Activated CD4-positive, alpha-beta T cell treated with anti-CD3 and anti-CD28 coated beads, Interleukin-2, amount 50 U/mL, for 24 hours (primary cell): ENCODE measurements at places on chromosomes 4 and X.

GRCh38 chr4:56409511-56410090 is 22.3 kb upstream of the AASDH start:
- no peak for DNase-seq

- no peak for DNase-seq
Observed at GRCh38 chr4:184313058-184313581, 95.4 kb upstream of the ENPP6 start.

DNA sequence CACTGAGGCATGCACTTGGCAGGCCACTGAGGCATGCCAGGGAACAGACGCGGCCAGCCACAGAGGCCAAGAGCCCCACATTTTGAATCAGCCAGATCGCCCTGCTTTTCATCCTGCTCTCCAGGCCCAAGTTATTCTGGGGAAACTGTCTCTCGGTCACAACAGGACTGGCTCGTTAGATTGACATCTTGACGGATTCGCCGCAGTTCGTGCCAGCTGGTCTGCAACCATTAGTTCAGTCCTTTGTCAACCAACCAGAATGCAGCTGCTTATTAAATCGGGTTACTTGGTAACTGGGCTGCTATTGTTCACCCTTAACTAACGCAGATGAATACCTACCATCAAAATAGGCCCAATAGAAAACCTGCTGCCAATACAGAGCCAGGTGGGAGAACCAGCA is 16.7 kb downstream of the CLDN34 start:
- no peak for DNase-seq

DNA sequence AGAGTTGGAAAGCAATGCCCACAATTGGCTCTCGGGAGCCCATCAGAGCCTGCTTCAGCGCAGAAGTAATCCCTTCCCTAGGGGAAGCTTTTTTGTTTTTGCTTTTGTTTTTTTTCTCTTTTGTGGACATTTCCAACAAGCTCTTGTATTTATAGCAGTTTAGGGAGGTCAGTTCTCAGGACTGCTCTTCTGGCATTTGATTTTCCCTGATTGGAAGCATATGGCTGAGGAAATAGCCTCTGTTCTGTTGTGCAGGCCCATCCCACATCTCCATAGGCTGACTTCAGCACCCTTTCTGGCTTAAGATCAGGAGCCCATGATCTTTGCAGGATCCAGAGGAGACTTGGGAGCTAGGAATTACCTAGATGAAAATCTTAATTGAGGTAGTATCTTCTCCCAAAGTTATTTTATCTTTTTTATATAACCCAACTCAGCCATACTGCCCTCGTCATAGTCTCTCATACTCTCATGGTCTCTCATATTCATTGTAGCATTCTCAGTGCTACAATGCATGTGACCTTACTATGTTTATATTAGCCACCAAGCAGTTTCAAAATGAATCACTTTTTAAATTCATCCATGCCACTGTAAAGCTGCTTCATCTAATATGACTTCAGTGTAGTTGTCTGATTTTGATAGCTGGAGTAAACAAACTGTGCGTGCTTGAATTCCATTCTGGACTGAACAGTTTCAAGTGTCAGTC is 16.7 kb downstream of the PAGE4 start:
- DNase-seq: no peak

GRCh38 chr4:131613824-131614216 is 1535.3 kb upstream of the PCDH10 start:
- no peak for DNase-seq

- DNase-seq: no peak
Observed at GRCh38 chrX:139094671-139095592, 383.4 kb upstream of the FGF13 start.

- no peak for DNase-seq
Observed at GRCh38 chr4:186226521-186227189, 652 bp upstream of the KLKB1 start.

DNA sequence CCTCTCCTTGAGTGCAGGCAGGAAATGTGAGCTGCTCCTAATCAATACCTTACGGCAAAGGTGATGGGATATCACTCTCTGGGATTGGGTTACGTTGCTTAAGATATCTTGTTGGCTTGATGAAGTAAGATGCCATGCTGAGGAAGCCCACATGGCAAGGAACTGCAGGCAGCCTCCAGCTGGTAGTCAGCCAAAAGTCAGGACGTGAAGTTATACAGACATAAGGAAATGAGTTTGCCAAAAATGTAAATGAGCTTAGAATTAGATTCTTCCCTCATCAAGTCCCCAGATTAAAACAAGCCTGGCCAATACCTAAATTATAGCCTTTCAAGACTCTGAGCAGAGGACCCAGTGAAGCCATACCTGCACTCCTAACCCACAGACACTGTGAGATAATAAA is 155.0 kb downstream of the QDPR start:
- no peak for DNase-seq

- no peak for DNase-seq
Observed at GRCh38 chr4:108888769-108889168, 125.9 kb upstream of the ETNPPL start.

GRCh38 chr4:138927072-138927471 is 88.5 kb upstream of the NOCT start:
- DNase-seq: no peak

- no peak for DNase-seq
Observed at GRCh38 chrX:153065389-153065788, 6.9 kb upstream of the PNMA6A start.

DNA sequence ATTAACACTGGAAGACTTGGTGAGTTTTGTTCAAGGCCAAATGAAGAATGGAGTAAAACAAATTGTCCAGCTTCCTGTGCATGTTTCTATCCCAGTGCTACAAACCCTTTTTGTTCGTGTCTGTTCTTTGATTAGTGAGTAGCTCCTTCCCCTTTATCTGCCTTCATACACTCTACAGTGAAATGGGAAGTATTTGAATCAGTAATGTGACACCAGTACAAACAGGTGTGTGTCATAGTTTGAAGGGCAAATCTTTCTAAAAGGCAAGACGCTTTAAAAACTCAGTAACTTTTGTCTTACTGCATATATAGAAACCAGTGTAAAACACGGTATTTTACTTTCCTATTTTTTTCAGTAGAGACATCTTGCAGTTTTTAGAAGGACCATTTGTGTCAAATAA is 5.9 kb downstream of the ARHGEF38 start:
- DNase-seq: no peak

- DNase-seq: no peak
Observed at GRCh38 chr4:152613841-152614721, 65.7 kb downstream of the TMEM154 start.

- DNase-seq: no peak
Observed at GRCh38 chrX:39159921-39160507, 358.8 kb downstream of the MID1IP1 start.

DNA sequence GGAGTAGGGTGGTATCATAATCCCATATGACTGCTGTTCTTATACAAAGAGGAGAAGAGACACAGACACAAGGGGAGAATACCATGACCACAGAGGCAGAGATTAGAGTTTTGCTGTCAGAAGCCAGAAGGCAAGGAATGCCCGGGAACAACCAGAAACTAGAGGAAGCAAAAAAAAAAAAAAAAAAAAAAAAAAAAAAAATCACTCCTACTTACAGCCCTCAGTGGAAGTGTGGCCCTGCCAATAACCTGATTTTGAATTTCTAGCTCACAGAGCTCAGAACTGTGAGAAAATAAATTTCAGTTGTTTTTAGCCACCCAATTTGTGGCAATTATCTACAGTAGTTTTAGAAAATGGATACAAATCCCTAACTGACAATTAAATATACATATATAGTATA is 30.4 kb upstream of the UBE2NL start:
- no peak for DNase-seq

DNA sequence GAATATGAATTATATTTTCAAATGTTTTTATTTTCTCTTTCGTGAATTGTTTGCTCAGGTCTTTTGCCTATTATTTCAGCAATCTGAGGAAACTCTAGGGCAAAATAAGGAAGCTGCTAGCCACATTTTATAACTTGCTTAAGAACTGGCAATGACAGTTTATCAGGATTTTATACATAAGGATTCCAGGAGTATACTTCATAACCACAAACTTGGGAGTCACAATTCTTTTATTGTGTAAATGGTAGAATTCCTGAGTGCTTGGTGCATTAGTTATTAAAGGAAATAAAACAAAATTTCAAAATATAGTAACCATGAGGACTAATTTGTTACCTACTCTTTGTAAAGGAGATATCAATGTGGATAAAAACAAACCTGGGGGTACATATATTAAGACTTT is 54.4 kb downstream of the PALLD start:
- no peak for DNase-seq

- no peak for DNase-seq
Observed at GRCh38 chrX:76454456-76454927, 27.0 kb downstream of the MAGEE1 start.

DNA sequence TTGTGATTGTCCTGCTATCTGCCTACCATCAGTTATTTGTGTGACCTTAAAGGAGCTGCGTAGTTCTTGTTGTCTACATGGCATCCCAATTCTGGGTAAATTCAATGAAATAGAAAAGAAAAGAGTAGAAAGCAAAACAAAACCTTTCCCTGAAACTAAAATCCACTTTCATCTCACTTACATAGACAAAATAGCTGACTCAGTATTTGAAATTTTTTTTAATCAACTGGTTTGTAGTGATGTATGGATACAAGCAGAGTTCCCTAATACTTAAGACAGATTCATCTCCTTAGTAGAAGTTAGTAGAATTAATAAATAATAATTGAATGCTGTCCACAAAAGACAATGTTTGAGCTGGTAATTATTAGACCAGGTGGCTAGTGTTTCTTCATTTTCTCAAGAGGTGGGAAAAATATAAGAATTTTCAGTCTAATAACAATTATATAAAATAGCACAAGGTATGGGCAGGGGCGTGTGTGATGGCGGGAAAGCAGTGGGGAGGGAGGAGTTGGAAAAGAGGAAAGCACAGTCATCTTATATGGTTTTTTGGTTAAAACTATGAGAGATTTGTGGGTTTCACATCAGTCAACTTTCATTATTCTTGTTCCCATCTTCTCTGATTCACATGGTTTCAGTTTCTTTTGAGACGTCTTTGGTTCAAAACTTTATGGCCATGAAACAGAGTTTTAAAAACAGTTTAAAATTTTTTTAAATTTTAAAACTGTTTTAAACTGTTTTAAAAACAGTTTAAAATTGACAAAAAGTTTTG is 275.2 kb downstream of the SPRY1 start:
- peak; percentile 16 for DNase-seq

DNA sequence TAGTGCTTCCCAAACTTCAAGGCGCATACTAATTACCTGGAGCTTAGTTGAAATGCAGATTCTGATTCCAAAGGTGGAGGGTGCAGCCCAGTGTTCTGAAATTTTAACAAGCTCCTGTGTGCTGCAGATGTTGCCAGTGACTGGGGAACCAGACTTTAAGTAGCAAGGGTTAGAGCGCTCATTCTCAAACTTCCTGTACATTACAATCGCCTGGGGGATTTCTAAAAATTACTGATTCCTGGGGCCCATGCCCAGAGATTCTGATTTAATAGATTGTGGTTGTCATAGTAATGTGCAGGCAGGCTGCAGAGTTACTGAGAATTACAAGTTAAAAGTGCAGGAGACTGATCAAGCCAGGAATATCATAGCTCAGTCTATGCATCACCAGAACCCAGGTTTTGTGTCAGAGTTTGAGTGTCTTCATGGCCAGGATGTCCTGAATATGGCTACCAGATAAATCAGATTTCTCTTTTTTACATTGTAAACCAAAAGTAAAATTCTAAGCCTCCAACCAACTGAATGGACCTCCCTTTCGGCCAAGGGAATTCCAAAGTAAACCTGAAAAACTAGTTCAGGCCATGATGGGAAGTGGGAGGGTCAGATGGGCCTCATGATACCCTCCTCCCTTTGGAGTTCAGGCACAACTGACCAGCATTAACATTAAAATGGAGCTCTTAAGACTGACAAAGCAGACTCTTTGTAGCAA is 121.6 kb downstream of the ATXN3L start:
- DNase-seq: no peak

DNA sequence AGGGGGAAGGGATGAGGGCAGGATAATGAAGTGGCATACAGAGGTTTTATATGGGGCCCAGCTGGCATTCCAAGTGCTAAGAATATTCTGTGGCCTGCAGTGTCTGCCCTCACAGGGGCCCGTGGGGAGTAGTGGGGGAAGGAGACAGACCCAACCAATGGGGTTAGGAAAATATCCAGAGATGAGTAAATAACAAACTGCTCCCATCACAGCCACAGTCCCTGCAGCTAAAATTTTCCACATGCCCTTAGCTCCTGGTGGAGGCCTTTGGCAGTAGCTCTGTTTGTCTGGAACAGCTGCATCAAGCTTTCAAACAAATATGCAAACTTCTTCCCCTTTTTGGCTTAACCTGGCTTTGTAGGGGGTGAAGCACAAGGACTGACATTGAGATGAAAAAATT is 3.1 kb downstream of the SRPX2 start:
- DNase-seq: no peak
